ENCODE measurements at places on chromosomes 4 and X.

DNA sequence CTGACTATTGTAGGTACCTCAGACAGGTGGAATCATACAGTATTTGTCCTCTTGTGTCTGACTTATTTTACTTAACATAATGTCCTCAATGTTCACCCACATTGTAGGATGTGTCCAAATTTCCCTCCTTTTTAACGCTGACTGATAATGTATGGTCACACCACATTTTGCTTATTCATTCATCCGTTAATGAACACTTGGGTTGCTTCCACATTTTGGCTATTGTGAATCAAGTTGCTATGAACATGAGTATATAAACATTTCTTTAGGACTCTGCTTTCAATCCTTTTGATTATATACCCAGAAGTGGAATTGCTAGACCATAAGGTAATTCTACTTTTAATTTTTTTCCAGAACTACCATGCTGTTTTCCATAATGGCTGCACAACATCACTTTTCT is 87.0 kb upstream of the NDP start:
- DNase-seq, result no peak

DNA sequence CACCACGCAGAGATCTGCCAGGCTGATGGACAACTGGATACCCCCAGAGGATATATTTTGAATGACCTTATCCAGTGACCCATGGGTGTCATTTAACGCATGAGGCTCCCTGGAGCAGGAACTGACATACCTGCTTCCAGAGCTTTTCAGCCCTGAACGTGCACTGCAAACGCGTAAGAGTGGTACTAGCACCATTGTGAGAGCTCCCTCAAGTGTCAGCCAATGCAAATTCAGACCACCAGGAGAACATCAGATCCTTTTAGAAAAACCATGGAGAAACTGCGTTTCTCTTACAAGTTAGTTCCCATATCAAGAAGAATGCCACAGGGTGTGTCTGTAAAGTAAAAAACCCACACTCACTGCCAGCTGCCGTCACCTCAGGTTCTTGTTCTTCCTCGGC is 7.3 kb downstream of the TREX2 start:
- DNase-seq, result no peak

GRCh38 chrX:153640045-153640686 is 6.8 kb upstream of the DUSP9 start:
- no peak for DNase-seq

- no peak for DNase-seq
Measured at GRCh38 chrX:109902665-109903064, 100.2 kb upstream of the TMEM164 start.

- no peak for DNase-seq
Measured at GRCh38 chr4:156931267-156931666, 40.3 kb downstream of the PDGFC start.

- no peak for DNase-seq
Measured at GRCh38 chrX:20060961-20061748, 55.6 kb downstream of the MAP7D2 start.

GRCh38 chrX:101709384-101709783 is 49.7 kb upstream of the ARMCX2 start:
- no peak for DNase-seq

DNA sequence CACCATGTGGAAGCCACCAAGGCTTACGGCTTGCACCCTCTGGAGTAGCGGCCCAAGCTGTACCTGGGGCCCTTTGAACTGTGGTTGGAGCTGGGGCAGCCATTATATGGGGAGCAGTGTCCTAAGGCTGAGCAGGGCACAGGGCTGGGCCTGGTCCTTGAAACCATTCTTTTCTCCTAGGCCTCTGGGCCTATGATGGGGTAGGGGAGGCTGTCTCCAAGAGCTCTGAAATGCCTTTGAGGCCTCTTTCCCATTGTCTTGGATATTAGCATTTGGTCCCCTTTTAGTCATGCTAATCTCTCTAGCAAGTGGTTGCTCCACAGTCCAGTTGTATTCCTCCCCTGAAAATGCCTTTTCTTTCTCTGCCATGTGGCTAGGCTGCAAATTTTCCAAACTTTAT is 96.4 kb upstream of the ARX start:
- DNase-seq, result no peak

DNA sequence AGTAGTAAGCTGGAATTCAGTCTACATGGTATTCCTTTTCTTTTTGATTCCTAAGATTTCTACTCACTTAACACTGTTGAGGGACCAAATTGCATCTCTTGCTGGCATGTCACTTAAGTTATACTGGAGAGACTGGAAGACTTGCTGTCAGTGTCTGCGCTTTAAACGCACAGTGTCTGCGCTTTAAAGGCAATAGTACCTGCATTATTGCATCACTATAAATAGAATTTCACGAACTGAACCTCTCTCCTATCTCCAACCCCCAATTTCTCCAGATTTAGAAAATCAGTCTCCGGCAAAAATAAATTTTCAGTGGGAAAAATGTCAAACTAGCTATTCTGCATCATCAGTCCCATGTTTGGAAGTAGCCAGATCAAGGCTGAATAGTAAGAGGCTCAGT is 21.2 kb downstream of the SMAD1 start:
- DNase-seq, result no peak

GRCh38 chr4:23881052-23881501 is 8.8 kb downstream of the PPARGC1A start:
- DNase-seq, result no peak

DNA sequence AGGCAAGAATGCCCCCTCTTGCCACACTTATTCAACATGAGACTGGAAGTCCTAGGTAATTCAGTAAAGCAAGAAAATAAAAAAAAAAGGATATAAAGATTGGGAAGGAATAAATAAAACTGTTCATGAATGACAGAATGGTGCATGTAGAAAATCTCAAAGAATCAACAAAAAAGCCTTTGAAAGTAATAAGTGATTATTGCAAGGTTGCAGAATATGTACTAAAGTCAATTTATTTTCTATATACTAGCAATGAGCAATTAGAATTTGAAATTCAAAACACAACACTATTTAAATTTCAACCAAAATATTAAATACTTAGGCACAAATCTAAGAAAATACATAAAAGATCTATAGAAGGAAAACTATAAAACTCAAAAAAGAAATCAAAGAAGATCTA is 58.6 kb downstream of the MAGEA10 start:
- DNase-seq, result no peak

All from WTC11 (cell line).